Tibial artery (tissue), 4 donors: ENCODE measurements at places on chromosomes 4 and X.

- no peak for DNase-seq
These were observed 30.7 kb upstream of the SPON2 start for GRCh38 chr4:1203026-1203616.

DNA sequence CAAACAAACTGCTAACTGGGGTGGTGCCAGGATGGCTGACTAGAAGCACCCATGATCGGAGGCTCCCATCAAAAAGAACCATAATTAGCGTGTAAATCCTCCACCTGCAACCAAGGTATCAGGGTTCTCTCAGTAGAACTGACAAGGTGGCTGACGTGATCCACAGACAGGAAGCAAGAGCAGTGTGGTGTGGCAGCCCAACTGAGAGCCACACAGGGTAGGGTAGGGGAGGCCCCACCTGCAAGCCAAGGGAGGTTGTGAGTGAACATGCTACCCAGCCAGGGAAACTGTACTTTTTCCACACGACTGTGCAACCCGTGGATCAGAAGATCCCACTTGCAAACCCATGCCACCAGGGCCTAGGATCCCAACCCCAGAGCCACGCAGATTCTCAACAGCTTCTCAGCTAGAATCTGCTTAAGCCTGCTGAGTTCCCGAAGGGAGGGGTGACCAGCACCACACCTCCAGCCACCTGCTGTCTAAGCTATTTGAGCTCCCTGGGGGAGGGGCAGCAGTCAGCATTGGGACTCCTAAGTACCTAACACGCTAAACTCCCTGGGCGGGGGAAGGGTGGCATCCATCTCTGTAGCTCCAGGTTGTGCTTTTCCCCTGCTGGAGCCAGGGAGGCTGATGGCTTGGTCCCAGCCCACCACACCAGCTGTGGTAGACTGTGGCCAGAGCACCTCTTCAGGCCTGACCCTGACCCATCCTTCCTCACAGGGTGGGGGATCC, 425.1 kb downstream of the GPM6A start:
- no peak for DNase-seq

- DNase-seq, result peak; percentile 51
These were observed 32.1 kb upstream of the GK start for GRCh38 chrX:30620980-30621618.

GRCh38 chr4:80921441-80921840, 109.1 kb upstream of the BMP3 start:
- no peak for DNase-seq

DNA sequence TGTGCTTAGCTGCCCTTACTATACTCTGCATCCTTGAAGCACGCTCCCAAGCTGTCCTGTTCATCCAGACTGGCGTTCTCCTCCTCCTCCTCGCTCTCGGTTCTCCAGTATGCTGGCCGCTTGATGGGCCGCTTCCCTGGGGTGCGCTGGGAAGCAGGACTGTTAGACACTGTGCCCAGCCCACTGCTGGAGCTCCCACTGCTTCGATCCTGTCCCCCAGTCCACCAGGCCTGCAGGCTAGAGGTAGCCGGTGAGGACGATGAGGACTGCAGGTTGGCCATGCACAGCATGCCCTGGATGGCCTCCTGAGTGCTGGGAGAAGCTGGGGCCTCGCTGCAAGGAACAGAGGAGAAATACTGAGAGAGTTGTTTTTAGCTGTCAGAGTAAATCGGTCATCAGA, 59.4 kb downstream of the PHF8 start:
- no peak for DNase-seq

DNA sequence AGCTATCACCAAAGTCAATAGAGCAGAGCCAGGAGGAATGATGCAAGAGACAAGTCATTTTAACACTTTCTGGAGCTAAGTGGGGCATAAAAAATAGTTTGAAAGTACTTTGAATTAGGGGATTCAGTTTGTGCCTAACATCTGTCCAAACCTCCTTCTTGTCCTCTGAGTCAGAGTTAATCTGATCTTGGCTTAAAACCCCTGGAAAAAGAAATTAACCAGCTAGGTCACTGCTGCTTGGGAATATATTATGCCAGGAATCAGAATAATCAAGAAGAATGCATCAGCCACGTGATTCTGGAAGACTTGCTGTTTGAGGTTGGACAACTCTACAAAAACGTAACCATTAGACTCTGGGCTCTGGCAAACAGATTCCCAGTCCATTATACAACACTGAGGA, 45.3 kb upstream of the EDA2R start:
- no peak for DNase-seq

- no peak for DNase-seq
These were observed 8.1 kb upstream of the SAP30 start for GRCh38 chr4:173362666-173363065.

GRCh38 chr4:7020856-7021255, 22.3 kb upstream of the TADA2B start:
- DNase-seq, result no peak

- no peak for DNase-seq
These were observed 22.0 kb downstream of the CT47C1 start for GRCh38 chrX:119094819-119095218.

GRCh38 chr4:37446016-37446415, 201.5 kb downstream of the NWD2 start:
- DNase-seq, result no peak

- DNase-seq, result peak; percentile 38
These were observed 55.3 kb downstream of the ARHGAP10 start for GRCh38 chr4:147787204-147787603.

DNA sequence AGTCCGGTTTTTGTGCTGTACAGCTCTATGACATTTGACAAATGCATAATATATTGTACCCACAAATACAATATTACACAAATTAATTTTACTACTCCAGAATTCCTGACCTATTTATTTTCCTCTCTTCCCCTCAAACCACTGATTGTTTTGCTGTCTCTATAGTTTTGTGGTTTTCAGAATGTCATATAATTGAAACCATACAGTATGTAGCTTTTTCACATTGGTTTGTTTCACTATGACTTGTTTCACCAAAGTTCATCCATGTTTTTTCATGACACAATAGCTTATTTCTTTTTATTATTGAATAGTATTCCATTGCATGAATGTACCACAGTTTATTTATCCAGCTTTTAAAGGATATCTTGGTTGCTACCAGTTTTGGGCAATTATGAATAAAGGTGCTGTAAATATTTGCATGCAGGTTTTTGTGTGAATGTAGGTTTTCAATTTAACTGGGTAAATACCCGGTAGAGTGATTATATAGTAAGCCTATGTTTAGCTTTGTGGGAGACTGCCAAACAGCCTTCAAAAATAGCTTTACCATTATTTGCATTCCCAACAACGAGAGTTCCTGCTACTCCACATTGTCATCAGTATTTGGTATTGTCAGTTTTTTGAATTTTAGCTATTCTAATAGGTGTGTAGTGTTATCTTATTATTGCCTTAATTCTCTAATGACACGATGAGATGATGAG, 25.9 kb downstream of the RNF175 start:
- DNase-seq, result no peak

DNA sequence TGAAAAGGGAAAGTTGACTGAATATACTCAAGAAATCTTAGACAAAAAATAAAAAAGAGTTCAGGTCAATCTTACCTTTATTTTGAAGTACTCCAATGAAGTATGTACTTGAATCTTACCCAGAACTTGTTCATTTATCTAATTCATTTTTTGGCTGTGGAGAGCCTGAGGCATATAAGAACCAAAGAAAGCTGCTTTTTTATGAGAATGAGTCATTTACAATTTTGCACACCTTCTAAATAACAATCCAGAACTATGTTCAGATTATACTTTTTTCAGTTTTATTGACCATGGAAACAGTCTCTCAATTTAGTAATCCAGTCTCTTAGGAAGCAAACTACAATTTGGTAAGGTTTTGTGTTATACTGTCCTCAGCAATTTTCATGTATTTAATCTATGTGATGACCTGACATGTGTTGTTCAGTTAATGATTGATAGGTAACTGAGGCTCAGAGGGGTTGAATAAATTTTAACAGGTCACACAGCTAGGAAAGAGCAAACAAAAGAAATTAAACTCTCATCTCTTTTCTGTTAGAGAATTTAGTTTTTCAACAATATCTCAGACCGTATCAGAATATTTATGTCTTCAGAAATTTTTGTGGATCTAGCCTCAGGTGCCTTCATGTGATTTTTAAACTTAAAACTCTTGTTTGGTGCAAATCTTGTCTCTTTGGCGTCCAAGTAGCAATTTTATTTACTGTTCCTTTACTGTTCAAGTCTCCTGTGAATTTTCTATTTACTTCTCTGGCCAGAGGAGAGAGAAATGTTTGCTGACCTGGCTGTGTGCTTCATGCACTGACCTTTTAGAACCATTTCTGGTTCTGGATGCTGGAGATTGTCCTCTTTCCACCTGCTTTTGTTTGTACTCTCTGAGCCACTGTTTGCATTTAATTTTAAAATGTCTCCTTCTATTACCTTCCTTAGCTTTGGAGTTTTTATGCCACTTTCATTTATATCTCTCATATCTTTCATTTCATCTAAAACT, 1453.4 kb downstream of the STIM2 start:
- no peak for DNase-seq

DNA sequence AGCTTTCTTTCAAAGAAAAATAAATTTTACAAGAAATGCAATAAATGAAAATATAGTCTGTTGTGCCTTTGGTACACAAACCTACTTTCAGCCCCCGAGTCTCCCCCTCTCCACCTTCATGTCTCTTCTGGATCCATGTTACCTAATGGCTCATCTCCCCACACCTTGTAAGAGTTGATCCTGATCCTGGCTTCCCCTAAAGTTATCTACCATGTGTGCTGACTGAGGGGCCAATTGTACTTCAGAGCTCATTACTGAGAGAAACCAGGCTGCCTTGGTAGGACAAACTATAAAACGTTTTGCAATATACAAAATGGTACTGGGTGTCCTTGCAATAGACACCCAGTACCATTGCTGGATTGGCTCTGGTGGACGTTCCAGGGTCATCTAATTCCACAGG, 11.8 kb downstream of the PALLD start:
- no peak for DNase-seq

GRCh38 chr4:54400188-54400587, 171.1 kb downstream of the PDGFRA start:
- no peak for DNase-seq

DNA sequence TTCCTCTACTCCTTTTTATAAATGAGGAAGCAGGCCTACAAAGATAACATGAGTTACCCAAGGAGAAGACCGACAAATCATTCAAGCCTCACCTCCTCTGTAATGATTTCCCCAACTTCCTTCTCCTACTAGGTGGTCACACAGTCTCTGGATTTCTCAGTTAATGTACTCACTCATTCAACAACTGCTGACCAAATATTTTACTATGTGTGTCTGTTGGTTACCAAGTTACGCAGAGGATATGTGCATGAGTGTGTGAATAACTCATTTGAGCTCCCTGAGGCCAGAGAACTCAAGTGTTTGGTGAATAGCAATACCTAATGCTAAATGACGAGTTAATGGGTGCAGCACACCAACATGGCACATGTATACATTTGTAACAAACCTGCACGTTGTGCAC, 10.4 kb downstream of the CASK start:
- no peak for DNase-seq

DNA sequence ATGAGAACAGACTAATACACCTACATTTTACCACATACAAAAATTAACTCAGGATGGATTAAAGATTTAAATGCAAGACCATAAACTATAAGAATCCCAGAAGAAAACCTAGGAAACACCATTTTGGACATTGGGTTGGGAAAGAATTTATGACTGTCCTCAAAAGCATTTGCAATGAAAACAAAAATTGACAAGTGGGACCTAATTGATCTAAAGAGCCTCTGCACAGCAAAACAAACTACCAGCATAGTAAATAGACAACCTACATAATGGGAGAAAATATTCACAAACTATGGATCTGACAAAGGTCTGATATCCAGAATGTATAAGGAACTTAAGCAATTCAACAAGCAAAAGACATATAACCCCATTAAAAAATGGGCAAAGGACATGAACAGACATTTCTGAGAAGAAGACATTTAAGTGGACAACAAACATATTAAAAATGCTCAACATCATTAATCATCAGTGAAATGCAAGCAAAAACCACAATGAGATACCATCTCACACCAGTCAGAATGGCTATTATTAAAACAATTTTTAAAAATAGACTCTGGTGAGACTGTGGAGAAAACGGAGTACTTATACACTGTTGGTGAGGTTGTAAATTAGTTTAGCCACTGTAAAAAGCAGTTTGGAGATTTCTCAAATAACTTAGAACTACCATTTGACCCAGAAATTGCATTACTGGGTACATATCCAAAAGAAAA, 221.7 kb upstream of the DIPK2B start:
- no peak for DNase-seq

DNA sequence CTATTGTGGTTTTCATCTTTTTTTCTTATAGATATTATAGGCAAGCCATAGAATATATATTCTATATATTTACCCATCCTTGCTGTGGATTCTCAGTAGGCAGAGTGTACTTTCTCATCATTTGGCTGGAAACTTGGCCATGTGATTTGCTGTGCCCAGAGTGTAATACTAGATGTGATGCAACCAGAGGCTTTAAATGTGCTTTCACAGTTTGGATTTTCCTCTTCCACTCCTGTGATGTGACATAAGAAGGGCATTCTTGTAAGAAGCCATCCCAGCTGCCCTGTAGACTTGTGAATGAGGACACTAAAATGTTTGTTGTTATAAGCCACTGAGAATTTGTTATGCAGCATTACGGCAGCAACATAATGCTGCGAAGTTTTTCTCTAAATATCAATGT, 10.4 kb upstream of the HPGDS start:
- DNase-seq, result no peak

- DNase-seq, result no peak
These were observed 12.2 kb downstream of the ITIH6 start for GRCh38 chrX:54785901-54786300.

- no peak for DNase-seq
These were observed 55.1 kb upstream of the PGAM4 start for GRCh38 chrX:78024349-78025059.

GRCh38 chr4:48739560-48740019, 40.5 kb downstream of the FRYL start:
- DNase-seq, result no peak

DNA sequence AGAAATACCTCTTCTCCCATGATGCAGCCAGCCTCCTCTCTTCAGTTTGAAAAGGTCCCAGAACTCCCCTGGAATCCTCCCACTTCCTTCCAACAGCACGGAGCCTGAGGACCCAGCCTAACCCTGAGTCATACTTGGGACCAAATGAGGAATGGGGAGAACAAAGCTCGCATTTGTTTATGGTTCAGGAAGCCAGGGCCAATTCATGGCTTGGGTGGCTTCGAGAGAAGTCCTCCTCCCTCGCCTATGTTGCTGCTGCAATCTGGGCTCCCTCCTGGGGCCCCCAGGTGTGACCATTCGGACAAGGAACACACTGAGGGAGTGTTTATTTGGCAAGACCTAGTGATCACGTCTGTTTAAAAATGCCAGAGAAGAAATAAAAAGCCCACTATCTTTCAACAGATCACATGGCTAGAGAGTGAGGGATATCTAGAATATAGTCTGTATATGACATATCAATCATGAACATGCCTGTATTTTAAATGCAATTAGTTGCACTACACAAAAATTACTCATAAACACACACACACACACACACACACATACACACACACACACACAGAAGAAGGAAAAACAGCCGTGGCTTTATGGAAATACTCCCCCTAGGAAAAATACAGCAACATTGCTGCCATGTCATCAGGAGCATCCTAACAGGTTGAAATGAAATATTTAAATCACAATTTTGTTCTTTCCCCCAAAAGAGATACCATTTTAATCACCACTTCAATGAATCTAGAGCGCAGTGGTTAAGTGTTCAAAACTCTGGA, 155.7 kb upstream of the MAP3K15 start:
- no peak for DNase-seq
